Stimulated activated CD8-positive, alpha-beta memory T cell treated with anti-CD3 and anti-CD28 coated beads, Interleukin-7, amount 100 ng/mL, for 24 hours (primary cell): ENCODE measurements at places on chromosomes 2 and 18.

GRCh38 chr2:144267239-144267638 is 252.7 kb downstream of the ZEB2 start:
- no peak for DNase-seq

GRCh38 chr2:56681659-56682396 is 498.0 kb downstream of the CCDC85A start:
- DNase-seq = no peak

DNA sequence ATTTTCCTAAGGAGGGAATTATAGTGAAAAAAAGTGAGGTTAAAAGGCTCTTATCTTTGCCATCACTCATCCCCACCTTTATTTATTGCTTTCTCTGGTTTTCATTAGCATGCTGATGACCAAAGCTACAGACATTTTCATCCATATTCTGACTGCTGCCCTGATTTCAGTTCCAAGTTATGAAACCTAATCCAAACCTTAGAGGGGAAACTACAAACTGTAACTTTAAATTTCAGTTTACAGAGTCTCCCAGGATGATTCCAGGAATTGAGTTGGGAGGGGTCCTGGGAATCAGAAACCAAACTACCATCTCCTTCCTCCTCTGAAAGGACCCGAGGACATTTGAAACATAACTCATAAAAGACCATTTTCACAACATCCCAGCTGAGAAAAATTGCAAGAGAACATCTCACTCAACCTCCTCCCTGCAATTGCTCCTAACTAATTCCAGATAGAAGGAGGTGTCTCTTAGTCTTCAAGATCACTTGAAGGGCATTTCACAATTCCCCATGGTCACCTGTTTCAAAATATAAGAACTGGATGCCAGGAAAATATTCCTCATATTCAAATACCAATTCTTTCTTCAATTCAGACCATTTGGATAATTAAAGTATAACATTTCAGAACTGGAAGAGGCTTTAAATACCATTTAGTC is 520.6 kb downstream of the TNS1 start:
- no peak for DNase-seq

- no peak for DNase-seq
These were observed 159.3 kb downstream of the HDAC4 start for GRCh38 chr2:239241431-239241960.

DNA sequence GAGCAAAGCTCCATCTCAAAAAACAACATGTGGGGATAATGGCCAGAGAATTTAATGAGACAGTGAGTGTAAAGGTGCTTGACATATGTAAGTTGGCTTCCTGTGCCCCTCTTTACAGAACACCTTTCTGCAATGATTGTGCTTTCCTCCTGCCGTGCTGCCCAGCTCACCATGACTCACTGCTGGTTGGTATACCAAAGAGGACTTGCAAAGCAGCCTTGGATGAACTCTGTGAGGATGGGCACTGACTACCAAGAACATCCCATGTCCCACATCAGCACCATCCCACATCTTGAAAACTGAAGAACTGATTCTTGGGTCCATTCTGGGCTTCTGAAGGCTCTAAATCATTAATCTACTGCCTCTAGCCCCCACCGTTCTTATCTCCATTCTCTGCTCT is 52.2 kb downstream of the NGEF start:
- no peak for DNase-seq

GRCh38 chr2:51013933-51014526 is 17.9 kb downstream of the NRXN1 start:
- DNase-seq = no peak

DNA sequence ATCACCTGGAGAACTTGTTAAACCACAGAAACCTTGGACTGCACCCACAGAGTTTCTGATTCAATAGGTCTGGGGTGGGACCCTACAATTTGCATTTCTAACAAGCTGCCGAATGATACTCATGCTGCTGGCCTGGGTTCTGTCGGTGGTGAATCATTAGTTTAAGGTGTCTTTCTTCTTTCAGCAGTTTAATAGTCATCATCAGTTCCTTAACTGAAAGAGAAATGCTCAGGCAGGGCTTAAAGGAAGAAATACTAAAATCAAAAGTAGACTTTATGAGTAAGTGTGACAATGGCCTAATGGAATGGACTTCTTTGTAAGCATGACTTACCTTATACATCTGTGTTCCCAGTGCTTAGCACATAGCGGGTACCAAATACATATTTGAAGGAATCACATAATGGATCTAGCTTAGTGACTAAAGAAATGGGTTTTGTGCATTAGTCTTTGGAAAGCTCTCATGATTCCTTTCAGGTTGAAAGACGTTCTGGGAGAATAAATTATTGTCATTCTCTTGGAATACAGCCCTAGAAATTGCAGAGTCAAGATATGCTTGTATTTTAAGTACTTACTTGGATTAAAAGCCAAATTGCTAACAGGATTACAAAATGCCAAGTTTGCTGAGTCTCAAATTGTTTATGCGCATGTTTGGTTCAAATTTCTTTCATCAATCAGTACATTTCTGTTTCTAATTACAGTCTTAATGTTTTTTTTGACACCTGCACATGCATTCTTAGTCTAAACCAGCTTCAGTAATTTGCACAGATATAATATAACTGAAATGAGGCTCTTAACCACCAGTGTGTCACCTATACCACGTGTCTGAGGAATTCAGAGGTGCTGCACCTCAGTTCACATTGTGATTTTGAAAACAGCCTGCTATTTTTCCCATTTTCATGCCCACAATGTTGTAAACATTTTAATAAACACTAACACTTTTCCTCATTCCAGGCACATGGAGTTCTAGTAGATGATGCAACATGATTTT is 220.3 kb upstream of the NRP2 start:
- DNase-seq = no peak

- no peak for DNase-seq
These were observed 41.9 kb upstream of the C2orf66 start for GRCh38 chr2:196851088-196851487.

GRCh38 chr2:168371273-168372019 is 84.6 kb upstream of the CERS6 start:
- no peak for DNase-seq

- no peak for DNase-seq
These were observed 164.1 kb upstream of the GATA6 start for GRCh38 chr18:22005191-22005841.

GRCh38 chr2:208062961-208063360 is 37.6 kb upstream of the PLEKHM3 start:
- DNase-seq = no peak

DNA sequence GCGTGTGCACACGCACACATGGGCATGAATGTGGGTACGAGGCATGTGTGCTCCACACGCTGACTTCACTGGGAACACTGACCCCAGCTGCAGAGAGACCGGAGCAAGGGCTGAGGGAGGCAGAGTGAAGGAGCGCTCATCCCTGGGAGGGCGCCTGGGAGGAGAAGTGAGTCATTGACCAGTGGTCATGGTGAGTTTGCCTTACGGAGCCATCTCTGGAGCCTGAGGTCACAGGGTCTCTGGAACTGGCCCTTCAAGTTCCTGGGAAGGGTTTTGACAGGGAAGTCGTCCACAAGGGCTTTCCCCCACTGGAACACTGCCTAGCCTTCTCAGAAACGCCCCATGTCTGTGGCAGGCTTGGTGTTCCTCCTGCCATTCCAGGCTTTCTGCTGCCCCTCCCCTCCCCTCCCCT is 14.3 kb upstream of the TMEM185B start:
- DNase-seq = no peak
